ENCODE measurements at places on chromosomes 4 and X.

- DNase-seq = peak; percentile 66
Measured at GRCh38 chr4:126899331-126899801, 733.4 kb upstream of the INTU start.

GRCh38 chrX:13158911-13159310, 114.5 kb upstream of the FAM9C start:
- DNase-seq = no peak

- no peak for DNase-seq
Measured at GRCh38 chrX:143669395-143669794, 33.5 kb upstream of the SLITRK4 start.

GRCh38 chr4:86218746-86219473, 140.9 kb downstream of the MAPK10 start:
- DNase-seq = no peak

GRCh38 chr4:122483481-122483880, 27.0 kb upstream of the IL2 start:
- DNase-seq = no peak

GRCh38 chrX:99722094-99722493, 688.0 kb downstream of the PCDH19 start:
- no peak for DNase-seq

DNA sequence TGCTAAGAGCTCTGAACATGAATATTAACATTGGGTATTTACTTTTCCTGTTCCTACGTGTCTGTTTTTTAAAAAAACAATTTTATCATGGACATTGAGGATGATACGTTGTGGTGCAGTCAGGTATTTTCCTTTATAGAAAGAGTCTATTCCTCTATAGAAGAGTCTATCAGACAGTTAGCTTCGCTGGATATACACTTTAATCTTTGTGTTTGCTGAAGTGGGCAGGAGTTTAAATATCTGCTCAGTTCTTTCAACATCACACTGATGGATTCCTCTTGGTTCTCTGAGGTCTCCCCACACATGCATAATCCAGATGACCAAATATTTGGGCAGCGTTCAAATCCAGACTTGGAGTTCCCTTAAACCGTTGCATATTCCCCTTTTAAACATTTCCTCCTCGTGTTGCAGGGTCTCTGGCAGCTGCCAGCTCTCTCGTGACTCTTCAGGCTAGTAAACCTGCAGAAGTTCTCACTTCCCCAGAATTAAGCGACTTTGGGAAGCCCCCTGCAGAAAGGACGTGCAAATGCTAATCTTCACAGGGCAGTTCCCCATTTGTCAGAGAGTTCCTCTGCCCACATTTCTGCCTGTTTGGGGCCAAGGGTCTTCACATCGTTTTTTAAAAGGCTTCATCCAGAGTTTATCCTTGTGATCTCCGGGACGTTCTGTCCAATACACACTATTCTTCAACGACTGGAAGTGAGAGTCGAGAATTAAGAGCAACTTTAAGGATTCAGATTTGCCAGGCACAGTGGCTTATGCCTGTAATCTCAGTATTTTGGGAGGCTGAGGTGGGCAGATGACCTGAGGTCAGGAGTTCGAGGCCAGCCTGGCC, 20.5 kb upstream of the DHRSX start:
- DNase-seq = no peak

- DNase-seq = no peak
Measured at GRCh38 chr4:141576585-141577110, 59.7 kb upstream of the IL15 start.
